ENCODE measurements at places on chromosomes 1 and 21. TPM values are rescaled to one million over a fixed set of nuclear protein-coding genes. Genes with fewer than 3 reads are reported as not detected.

HMGCS2 gene
- not detected for total RNA-seq

TSPAN2 gene
- total RNA-seq = 15.0 TPM

DNA sequence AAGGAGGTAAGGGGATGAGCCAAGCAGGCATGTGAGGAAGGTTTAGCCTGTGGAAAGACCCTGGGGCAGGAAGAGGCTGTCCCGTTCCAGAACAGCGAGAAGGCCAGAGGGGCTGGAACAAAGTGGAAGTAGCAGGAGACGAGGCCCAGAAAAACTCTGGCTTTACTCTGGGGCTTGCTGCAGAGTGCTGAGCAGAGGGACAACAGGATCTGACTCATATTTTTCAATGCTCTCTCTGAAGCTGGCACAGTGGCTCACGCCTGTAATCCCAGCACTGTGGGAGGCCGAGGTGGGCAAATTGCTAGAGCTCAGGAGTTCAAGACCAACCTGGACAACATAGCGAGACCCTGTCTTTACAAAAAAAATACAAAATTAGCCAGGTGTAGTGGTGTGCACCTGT is 52.4 kb upstream of the PAX7 start:
- H3K4me1 ChIP-seq = peaks cover 3% of the 10 kb centered on the region
- no peak overlapping the region for H3K4me3 ChIP-seq
- no peak overlapping the region for H3K27ac ChIP-seq
- no peaks in the 10 kb centered on the region for H3K27me3 ChIP-seq
- no peaks in the 10 kb centered on the region for H3K36me3 ChIP-seq

DNA sequence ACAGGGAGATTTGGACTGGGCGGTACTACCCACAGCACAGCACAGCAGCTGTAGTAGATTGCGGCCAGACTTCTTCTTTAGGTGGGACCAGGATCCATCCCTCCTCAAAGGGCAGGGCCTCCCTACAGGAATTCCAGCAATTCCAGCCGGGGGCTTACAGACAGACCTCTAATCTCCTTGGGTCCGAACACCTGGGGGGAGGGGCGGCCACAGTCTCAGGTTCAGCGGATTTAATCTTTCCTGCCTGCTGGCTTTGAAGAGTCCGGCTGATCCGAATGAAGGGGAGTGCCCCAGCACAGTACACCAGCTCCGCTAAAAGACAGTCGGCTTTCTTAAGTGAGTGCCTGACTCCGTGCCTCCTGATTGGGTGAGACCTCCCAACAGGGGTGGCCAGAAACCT is 1708.5 kb downstream of the BRINP3 start:
- no peaks in the 10 kb centered on the region for H3K36me3 ChIP-seq
- H3K27ac ChIP-seq = no peak overlapping the region
- H3K27me3 ChIP-seq = no peaks in the 10 kb centered on the region
- DNase-seq = peak; percentile 69
- H3K4me3 ChIP-seq = no peak overlapping the region

- H3K36me3 ChIP-seq = no peaks in the 10 kb centered on the region
- H3K27me3 ChIP-seq = peaks cover 86% of the 10 kb centered on the region
These were observed 1.3 kb upstream of the HES4 start for GRCh38 chr1:1001057-1001783.

DNA sequence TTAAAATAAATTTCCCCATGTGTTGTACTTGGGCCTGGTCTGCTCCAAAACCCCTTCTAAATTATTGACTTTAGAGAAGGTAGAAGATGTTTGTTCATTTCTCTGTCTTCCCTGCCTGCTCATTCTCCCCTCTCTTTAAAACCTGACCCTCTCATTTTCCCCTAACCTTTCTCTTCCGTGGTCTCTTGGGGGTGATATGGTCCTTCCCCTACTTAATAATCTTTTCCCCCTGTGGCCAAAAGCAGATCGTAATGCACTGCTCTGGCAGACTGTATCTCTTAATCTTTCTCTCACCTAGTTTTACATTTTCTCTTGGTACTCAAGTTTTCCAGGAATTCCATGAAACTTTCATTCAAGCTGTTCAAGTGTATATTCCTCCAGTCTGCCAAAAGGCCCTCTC is 301.7 kb downstream of the TTLL7 start:
- no peak for DNase-seq
- 0 out of 2 replicates have a peak, but pooled peaks cover under 1% of the 10 kb centered on the region for H3K36me3 ChIP-seq
- H3K27ac ChIP-seq = no peak overlapping the region
- no peaks in the 10 kb centered on the region for H3K27me3 ChIP-seq

- no peak for DNase-seq
- no peaks in the 10 kb centered on the region for H3K36me3 ChIP-seq
- H3K27ac ChIP-seq = no peak overlapping the region
These were observed 58.9 kb upstream of the NEK2 start for GRCh38 chr1:211734359-211734758.

DNA sequence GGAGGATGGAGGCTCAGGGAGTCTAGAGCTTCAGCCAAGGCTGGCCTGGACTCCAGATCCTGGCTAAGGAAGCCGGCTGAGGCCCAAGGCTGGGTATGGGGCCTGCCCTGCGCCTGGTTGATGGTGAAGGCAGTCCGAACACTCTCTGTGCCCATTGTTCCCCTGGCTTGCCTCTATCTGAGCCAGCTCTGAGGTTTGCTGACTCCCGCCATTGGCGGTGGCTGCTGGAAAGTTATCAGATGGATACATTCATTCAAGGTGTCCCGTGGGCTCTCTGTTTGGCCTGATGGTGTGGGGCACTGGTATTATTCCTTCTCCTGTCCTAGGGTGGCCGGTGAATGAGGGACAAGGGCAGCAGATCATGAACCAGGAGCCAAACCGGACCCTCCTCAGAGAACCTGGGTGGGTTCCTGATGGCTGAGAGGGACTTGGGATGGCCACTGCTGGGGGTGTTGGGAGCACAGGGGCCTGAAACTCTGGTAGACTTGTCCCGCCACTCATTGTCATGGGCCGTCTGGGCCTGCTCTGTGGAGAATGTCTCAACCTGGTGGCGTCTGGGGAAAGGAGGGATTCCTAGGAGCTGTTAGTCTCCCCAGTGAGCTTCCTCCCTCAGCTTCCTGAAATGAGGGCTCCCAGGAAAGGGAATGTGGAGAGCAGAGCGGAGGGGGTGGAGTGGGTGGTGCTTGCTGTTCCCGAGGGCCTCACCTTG is 22.2 kb downstream of the SLC26A9 start:
- DNase-seq = no peak
- H3K4me3 ChIP-seq = no peak overlapping the region
- no peaks in the 10 kb centered on the region for H3K27me3 ChIP-seq
- H3K36me3 ChIP-seq = no peaks in the 10 kb centered on the region
- H3K27ac ChIP-seq = no peak overlapping the region

DNA sequence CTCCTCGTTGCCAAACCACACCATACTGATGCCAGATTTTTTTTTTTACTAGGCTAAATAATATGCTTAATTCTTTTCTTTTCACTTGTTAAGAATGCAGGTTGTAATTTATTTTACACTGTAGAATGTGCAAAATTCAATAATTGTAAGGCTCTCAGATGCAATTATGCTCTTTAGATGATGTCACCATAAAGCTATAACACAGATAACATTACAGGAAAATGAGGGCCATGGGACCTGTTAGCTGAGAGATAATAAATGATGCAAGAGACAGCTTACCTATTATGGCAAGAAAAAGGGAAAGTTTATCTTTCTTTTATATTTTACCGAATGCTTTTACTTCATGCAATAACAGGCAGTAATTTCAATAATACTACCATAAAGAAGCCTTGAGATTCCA is 35.4 kb downstream of the CHRM3 start:
- DNase-seq = no peak
- H3K36me3 ChIP-seq = no peaks in the 10 kb centered on the region
- no peaks in the 10 kb centered on the region for H3K4me1 ChIP-seq

DNA sequence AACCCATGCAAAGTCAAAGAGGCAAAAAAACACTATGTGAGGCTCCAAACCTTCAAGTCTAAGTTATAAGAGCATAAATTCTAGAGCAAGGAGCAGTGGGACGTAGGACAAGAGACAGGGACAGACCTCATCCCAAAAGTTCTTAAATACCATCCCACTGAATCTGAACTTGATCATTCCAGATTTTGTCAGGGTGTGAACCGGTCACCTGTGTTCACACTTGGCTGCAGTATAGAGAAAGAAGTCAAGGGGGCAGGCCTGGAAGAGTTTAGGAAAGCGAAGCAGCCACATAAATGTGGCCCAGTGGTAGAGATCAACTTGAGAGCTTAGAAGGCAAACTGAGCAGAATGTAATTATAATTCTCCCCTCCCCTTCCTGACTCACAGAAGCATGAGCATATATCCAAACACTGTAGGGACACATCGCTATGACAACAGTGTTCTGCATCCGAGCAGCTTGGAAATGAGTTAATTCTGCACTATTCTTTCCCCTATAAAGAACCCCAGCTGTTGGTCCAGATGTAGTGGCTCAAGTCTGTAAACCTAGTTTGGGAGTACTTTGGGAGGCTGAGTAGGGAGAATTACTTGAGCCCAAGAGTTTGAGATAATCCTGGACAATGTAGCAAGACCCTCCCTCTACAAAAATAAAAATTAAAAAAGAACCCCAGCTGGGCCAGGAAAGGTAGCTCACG is 2.7 kb downstream of the AKR7A2 start:
- H3K36me3 ChIP-seq = no peaks in the 10 kb centered on the region
- DNase-seq = no peak
- H3K27me3 ChIP-seq = peaks cover 10% of the 10 kb centered on the region
- H3K27ac ChIP-seq = no peak overlapping the region
- H3K4me3 ChIP-seq = no peak overlapping the region

DNA sequence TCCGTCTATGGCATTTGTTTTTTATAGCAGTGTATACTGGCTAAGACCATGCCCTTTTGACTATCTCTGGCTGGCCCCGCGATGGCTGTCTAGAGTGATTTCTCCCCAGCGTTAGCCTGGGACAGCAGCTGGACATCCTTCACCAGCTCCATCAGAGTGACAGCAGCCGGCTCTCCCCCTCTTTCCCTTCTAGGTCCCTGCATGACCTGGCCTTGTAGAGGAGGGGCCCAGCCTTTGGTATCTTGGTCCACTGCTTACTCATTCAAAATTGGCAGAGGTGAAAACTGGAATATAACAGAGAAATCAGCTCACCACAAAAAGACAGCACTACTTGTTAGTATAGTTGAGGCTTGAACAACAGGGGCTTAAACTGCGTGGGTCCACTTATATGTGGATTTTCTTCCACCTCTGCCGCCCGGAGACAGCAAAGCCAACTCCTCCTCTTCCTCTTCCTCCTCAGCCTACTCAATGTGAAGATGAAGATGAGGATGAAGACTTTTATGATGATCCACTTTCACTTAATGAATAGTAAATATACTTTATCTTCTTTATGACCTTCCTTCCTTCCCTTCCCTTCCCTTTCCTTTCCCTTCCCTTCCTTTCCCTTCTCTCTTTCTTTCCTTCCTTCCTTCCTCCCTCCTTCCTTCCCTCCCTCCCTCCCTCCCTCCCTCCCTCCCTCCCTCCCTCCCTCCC is 29.4 kb upstream of the B3GALNT2 start:
- no peak for DNase-seq
- no peaks in the 10 kb centered on the region for H3K4me1 ChIP-seq
- no peak overlapping the region for H3K27ac ChIP-seq
- H3K4me3 ChIP-seq = no peak overlapping the region
- no peaks in the 10 kb centered on the region for H3K27me3 ChIP-seq

- H3K27me3 ChIP-seq = peaks cover 22% of the 10 kb centered on the region
- no peaks in the 10 kb centered on the region for H3K36me3 ChIP-seq
- H3K27ac ChIP-seq = no peak overlapping the region
- H3K4me1 ChIP-seq = peaks cover 6% of the 10 kb centered on the region
- no peak for DNase-seq
These were observed 3.6 kb upstream of the SCMH1 start for GRCh38 chr1:41245659-41246058.
